Frontal cortex (tissue), 4 donors: ENCODE measurements at places on chromosomes 4 and X.

DNA sequence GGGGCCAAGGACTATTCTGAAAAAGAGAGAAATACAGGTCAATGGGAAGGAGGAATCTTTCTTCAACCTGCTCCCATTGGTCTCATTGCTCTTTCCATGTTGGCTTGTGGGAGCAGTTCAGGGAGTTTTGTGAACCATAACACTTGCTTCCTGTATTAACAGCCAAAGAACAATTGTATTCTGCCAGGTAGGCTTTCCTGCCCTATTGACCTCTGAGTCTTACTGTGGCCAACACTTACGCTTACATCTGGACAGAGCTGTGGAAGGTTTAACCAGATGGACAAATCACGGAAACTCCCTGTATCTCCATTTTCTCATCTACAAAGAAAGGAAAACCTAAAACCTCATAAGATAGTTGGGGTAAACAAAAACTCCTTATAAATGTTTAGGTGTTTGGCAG, 30.7 kb downstream of the MID1IP1 start:
- DNase-seq = no peak

- DNase-seq = peak; percentile 22
These were observed 51.5 kb upstream of the TRIM2 start for GRCh38 chr4:153152501-153153338.

DNA sequence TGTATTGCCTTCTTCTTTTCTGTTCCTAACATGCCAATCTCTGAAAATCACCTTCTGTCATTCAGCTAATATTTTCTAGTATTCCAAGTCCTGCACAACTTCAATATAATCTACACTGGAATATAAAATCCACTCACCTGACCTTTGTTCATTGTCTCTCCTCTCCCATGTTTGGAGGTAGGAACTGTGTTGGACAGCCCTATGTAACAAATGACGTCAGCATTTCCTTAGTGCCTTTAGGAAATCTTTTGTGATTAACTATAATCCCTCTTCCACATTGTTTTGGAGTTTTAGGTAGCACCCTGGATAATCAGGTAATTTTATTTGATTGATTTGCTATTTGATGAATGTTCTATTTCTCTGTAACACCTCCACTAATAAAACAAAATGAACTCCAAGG, 814.8 kb upstream of the PRKX start:
- no peak for DNase-seq

DNA sequence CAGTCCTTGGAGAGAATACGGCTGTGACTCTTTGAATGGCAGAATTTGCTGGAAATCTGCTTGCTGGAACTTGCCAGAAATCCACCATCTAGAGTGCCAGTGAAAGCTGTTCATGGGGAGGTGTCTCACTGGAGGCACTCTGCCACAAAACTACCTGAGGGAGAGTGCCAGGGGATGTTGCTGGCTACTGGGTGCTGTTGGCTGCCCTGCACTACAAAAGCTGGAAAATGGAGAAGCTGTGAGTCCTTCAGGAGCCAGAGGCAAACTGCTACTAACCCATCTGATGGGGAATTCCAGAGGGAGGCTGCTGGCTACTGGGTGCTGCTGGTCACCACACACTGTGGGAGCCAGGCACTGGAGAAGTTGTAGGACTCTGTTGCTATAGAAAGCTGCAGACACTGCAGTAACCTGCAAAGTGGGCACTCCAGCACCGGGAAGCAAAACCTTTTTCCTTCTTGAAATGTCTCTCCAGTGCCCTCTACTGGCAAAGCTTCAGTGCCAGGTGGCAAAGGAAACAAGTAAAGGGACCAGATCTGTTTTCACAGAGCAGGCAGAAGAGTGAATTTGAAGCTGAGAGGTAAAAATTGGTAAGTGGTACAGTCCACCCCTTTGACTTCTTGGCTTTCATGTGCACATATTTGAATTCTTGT, 47.8 kb upstream of the HSD17B10 start:
- peak; percentile 15 for DNase-seq

- peak; percentile 60 for DNase-seq
These were observed 35.7 kb downstream of the HAND2 start for GRCh38 chr4:173494013-173494970.

DNA sequence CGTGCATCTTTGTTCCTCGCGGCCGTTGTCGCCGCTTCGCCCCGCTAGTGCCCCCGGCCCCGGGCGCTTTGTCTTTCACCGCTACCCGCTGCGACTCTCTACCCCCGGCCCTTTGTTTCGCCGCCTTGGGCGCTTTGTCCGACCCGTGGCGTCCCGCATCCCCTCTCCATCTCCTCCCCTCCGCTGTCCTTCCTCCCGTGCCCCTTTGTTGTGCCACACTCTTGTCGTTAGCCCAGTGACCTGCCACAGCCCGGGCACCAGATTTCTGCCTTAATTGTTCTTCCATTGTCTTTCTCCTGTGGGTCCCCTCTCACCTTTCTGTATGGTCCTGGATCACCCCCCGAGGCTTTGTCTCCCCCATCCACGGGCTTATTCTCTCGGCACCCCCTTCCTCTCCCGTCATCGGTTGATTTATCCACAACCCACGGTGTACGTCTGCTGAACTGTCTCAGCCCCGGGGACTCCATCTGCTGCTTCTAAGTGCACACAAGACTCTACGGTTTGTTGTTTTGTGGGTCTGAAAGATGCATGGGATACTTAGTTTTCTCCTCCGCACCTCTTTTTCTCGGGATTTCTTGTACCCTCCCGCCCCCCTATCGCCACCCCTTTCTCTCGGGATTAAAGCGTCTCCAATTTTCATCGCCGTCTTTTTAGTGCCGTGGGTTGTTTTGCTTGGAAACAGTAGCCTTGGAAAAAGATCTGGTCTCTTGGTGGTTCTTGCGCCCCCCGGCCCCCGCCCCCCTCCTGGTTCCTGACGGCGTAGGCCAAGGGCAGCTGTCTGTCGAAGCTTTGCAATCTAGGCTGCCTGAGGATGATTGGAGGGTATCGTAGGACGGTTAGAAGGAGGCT, 783 bp downstream of the RBPJ start:
- no peak for DNase-seq

GRCh38 chr4:77332696-77333270, 175.8 kb downstream of the CCNG2 start:
- DNase-seq = no peak

DNA sequence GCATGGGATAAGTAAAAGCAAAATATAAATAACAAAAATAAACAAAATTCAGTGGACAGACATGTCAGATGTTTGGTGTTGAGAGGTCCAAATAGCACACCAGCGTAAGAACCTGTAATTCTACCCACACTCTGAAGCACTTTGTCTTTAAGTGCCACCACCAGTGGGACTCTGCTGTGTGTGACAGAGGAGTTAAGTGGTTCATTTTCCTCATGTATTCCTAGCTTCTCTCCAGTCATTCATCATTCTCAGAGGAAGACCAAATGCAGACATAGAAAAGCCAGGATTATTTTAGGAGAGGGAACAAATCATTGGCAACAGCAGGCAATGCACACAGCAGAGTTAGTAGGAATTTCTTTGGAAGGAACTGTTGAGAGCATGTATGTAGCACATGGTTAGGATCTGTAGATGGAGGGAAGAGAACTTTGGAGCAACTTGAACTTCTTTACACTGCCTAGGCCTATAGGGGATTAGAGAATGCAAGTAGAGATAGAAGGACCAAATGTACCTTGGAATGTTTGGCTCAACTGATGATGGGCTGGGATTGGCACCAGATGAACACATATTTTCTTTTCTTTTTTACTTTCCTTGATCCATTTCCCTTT, 43.0 kb upstream of the ARHGAP24 start:
- DNase-seq = no peak

GRCh38 chr4:26893491-26893890, 32.9 kb downstream of the STIM2 start:
- no peak for DNase-seq
